ENCODE measurements at places on chromosomes 12 and 14. TPM values are rescaled to one million over a fixed set of nuclear protein-coding genes. Genes with fewer than 3 reads are reported as not detected.

Gene DPPA3
- not detected for polyA plus RNA-seq

Gene TMEM106C
- 63.9 TPM for polyA plus RNA-seq

Gene NKX2-8
- not detected for polyA plus RNA-seq

DNA sequence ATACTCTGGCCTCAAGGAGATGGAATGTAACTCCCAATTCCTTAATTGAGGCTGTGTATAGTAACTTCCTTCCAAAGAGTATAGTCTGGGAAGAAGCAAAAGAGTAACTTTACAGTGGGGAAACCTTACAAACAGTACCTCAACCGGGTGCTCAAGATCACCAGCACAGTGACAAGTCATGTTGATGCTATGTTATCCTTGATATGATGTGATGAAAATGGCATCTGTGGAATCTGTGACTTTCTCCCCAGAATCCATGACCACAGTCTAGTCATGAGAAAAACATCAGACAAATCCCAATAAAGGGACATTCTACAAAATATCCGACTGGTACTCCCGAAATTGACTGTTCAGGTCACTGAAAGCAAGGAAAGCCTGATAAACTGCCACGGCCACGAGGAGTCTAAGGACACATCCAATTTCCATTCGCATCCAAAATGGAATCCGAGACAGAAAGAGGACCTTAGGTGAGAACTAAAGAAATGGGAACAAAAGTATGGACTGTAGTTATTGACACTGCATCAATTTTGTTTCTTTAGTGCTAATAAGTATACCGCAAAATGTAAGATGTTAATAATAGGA lies 97.3 kb upstream of the FRMD6 start:
- no peak for DNase-seq
